NCI-H526 (cell line): ENCODE measurements at places on chromosomes 11 and 22.
A peak's percentile ranks its signal among the peaks of the same experiment; 100 is the strongest.

DNA sequence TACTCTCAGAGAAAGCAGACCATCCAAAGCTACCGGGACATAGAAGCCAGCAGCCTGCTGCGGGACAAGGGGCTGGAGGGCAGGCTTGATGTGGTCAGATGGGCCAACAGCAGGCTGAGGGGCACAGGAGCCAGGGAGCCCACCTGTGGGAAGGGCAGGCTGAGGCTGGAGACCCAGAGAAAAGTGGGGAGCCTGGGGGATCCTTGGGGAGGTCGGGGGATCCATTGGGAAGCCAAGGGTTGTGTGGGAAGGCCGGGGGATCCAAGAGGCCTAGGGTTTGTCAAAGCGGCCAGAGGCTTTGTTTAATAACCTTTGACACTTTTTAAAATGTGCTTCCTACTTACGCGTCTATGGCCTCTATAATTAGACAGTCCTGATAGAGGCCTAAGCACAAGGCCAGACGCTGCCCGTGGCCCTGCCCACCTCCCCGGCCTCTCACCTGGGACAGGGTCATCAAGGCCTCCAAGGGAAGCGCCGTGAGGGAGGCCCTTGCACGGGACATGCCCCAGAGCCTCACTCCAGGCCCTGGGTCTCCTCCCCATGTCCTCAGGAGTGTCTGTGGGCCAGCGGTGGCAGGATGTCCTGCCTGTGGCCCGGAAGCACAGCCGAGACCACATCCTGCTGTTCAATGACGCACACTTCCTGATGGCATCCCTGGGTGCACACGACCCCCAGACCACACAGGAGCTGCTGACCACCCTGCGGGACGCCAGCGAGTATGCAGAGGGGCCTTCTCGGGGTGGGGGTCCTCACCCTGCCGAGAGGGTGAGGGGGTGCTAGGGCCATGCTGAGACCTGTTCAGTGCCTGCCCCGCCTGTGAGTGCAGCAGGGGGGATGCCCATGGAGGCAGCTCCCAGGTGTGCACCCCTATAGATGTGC, 8.6 kb upstream of the GTSE1 start:
- DNase-seq: no peak

- DNase-seq: peak; percentile 47
These were observed 193.2 kb upstream of the PLET1 start for GRCh38 chr11:112453601-112454577.

- DNase-seq: no peak
These were observed 107.0 kb downstream of the CTTN start for GRCh38 chr11:70505331-70505731.

DNA sequence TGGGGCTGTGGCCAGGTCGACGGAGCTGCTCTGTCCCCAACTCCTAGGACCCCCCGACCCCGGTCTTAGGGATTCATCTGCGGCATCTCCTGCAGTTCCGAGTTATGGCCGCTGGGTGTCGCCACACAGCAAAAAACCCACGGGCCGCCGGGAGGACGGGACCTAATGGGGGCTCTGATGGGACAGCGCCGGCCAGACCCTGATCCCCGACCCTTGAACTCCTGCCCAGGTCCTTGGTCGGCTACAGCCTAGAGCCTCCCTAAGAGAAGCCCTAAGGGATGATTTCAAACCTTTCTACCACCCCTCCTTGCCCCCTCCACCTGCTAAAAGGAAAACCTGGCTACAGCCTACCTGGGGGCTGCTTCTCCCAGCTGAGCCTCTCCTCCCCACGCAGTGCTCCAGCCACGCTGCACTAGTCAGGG, 30.8 kb upstream of the LRRC10B start:
- no peak for DNase-seq

DNA sequence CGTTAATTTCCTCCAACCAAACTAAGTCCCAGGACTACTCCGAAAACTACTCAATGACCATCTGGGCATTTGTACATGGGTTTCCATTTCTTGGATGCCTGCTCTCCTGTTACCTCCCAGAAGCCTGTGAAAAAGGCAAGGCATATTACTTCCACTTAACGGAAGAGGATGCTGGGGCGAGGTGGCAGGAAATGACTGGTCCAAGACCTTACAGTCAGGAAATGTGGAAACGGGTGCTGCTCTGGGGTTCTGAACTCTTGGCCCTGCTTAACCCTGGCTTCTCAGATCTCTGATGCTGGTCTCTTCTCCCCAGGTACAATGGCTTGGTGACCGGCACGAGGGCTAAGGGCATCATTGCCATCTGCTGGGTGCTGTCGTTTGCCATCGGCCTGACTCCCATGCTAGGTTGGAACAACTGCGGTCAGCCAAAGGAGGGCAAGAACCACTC, 12.9 kb downstream of the ADORA2A start:
- DNase-seq: no peak

GRCh38 chr11:121688055-121688491, 235.3 kb upstream of the SORL1-AS1 start:
- DNase-seq: no peak

DNA sequence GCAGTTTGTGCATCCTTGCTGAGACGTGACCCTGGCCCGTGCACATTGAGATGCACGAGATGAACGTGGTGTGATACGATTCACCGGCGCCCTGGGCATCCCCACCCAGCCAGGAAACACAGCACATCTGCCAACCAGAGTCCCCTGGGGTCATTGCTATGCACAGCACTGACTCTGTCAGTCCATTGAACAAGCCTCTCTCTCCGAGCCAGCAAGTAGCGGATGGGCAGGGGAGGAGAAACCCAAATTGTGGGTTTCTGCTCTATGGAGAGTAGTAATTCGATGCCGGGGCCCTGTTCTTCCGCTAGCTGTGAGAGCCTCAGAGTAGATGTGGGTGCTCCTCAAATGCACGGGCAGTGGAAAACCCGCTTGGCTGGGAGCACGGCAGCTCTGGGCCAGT, 85.1 kb downstream of the ARHGAP8 start:
- DNase-seq: no peak

- no peak for DNase-seq
These were observed 54.9 kb downstream of the ZC3H12C start for GRCh38 chr11:110147962-110148709.

DNA sequence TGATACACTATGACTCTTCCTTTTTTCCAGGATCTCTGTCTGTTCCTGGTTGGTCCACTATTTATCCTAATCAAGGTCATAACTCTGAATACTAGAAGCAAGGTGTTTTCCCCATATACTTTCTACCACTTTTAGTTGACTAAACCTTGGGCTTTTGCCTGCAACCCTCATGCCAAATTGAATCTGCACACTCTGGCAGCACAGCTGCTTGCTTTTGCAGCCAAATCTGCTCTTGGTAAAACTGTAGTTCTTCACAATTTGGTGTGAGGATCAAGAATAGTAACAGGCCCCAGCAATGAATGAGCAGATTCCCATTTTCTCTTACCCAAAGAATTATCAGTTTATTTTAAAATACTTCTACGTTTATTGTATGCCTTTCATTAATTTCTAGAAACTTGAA, 586.5 kb upstream of the CNTN5 start:
- DNase-seq: no peak

GRCh38 chr11:78290293-78291176, 101.8 kb downstream of the USP35 start:
- DNase-seq: no peak

GRCh38 chr22:19965771-19966709, 24.4 kb upstream of the TXNRD2 start:
- no peak for DNase-seq

DNA sequence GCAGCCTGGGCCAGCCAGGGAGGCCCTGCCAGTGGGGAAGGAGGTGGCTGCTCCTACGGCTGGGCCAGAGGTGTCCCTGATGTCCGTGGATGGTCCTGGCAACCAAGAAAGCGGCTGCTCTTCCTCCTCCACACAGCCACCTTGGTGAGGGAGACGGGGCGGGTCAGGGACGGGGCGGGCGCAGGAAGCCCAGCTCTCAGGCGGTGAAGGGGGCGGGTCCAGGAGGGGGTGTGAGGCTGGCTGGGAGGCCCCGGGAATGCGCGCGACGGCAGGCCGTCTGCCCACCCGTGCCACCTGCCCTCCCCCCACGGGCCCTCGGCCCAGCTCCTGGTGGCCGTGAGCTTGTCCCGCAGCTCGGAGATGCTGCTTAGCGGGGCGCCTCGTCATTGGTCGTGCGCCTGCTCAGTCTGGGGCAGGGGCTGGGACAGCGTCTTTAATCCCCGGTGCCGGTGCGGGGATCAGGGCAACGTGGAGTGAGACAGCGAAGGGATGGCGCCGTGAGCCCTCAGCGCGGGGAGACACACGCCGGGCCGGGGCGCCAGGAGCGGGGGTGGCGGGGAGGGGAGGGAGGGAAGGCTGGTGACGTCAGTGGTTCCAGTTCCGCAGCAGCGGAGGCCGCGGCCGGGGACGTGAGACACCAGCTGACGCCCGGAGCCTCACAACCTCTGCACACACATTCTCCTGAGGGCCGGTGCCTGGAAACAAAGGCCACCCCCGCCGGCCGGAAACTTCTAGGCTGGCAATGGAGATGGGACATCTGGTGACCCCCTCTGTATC, 6.7 kb upstream of the BRSK2 start:
- DNase-seq: peak; percentile 88

DNA sequence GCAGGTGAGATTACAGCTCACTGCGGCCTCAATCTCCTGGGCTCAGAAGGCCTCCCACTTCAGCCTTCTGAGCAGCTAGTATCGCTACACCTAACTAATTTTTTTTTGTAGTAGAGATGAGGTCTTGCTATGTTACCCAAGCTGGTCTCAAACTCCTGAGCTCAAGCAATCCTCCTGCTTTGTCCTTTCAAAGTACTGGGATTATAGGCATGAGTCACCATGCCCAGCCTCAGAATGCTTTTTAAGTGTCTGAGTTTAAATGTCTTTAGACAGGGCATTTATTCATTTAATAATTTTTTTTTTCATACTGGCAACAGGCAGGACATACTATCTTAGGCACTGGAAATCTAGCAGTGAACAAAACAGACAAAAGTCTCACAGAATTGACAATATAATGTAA, 27.7 kb downstream of the LRP4 start:
- DNase-seq: no peak

DNA sequence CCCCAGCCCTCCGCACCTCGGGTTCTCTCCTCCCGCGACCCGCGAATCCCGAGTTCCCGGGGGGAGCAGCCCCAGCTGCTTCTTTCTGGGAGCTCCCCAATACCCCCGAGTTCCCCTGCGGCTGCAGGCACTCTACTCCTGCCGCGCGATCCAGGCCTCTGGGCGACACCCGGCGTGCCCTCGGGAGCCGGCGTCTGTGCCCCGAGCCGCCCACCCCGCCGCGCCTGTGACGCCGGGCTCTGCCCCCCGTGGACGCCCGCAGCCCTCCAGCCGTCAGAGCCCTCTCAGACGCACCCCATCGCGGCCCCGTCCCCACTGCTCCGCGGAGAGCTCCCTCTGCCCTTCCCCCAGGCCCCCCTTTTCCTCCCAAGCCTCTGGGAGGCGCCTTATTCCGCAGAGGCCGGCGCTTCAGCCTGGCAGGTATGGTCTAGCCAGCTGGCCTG, 422 bp downstream of the GLB1L2 start:
- DNase-seq: peak; percentile 51
